GM12878 (cell line): ENCODE measurements at places on chromosomes 6 and 20. TPM values are rescaled to one million over a fixed set of nuclear protein-coding genes. Genes with fewer than 3 reads are reported as not detected.
A peak's percentile ranks its signal among the peaks of the same experiment; 100 is the strongest.

DNA sequence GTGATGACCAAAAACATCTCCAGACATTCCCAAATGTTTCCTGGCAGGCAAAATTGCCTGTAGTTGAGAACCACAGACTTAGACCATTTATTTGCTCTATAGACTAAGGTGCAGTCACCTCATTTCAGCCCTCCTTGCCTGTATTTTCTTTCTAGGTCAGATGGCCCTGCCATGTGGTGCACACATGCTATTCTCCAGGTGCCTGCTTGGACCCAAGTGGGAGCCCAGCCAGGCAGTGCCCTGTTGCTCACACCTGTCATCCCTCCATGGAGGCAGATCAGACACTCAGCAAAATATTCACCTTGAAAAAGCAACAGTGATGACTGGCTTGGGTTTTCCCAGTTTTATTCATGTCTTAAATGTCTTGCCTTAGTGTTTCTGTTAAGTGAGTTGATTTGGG, 311.4 kb downstream of the TFAP2C start:
- no peak overlapping the region for H3K27ac ChIP-seq
- H3K27me3 ChIP-seq: no peaks in the 10 kb centered on the region; the same call in none of the 2 replicates
- no peaks in the 10 kb centered on the region for H3K36me3 ChIP-seq

YWHAB gene
- polyA plus RNA-seq: 307 and 360 TPM in 2 replicates

- no peaks in the 10 kb centered on the region for H3K27me3 ChIP-seq
- H3K4me3 ChIP-seq: no peak overlapping the region
- no peak for DNase-seq
- no peaks in the 10 kb centered on the region for H3K36me3 ChIP-seq
Measured at GRCh38 chr6:21271428-21272155, 322.0 kb upstream of the SOX4 start.

DNA sequence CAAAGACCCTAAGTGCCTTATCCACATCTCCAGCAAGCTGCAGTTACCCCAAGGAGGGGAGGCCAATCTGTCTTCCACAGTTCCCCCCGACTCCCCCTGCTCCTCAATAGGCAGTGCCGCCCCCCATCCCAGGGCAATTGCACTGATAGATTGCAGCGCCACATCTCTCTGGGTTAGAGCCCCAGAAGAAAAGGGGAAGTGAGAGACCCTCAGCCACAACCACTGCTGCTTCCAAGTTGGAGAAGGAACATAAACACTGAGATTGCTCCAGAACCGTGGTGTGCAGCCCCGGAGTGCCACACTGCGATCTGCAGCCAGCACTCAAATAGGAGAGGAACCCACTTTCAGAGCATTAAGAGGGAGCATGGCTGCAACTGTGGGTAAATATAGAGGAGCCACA, 101.5 kb downstream of the RWDD2A start:
- no peaks in the 10 kb centered on the region for H3K27me3 ChIP-seq
- no peak for DNase-seq
- H3K4me3 ChIP-seq: no peak overlapping the region
- H3K27ac ChIP-seq: no peak overlapping the region

GRCh38 chr20:16209357-16209756, 363.9 kb downstream of the KIF16B start:
- H3K27me3 ChIP-seq: no peaks in the 10 kb centered on the region
- no peak overlapping the region for H3K27ac ChIP-seq
- no peaks in the 10 kb centered on the region for H3K4me1 ChIP-seq

GRCh38 chr6:75611702-75612375, 10.2 kb downstream of the SENP6 start:
- H3K4me3 ChIP-seq: 0 out of 2 replicates have a peak overlapping the region, but pooled peaks have one; percentile 45
- H3K27ac ChIP-seq: peak overlapping the region; percentile 20; the same call in 1 of the 2 replicates
- no peaks in the 10 kb centered on the region for H3K27me3 ChIP-seq
- no peak for DNase-seq

GRCh38 chr6:46000905-46001304, 14.8 kb downstream of the CLIC5 start:
- H3K4me1 ChIP-seq: no peaks in the 10 kb centered on the region
- no peaks in the 10 kb centered on the region for H3K36me3 ChIP-seq
- no peak for DNase-seq
- no peaks in the 10 kb centered on the region for H3K27me3 ChIP-seq
- no peak overlapping the region for H3K4me3 ChIP-seq

TRIM10 gene
- not detected in 2 replicates for polyA plus RNA-seq

TMEM200A gene
- 8.6 and 9.2 TPM in 2 replicates for polyA plus RNA-seq

TBC1D22B gene
- 14.8 and 15.4 TPM in 2 replicates for polyA plus RNA-seq

GRCh38 chr20:4613718-4614620, 107.7 kb upstream of the PRND start:
- H3K4me1 ChIP-seq: peaks cover 13% of the 10 kb centered on the region
- peak; percentile 38 for DNase-seq
- no peaks in the 10 kb centered on the region for H3K27me3 ChIP-seq
- H3K36me3 ChIP-seq: no peaks in the 10 kb centered on the region
- H3K4me3 ChIP-seq: no peak overlapping the region

- peaks cover 47% of the 10 kb centered on the region for H3K4me1 ChIP-seq
- H3K27ac ChIP-seq: peak overlapping the region; percentile 68
- peak overlapping the region; percentile 42; the same call in 1 of the 2 replicates for H3K4me3 ChIP-seq
Measured at GRCh38 chr6:41488433-41489119, 57.6 kb upstream of the FOXP4 start.

DNA sequence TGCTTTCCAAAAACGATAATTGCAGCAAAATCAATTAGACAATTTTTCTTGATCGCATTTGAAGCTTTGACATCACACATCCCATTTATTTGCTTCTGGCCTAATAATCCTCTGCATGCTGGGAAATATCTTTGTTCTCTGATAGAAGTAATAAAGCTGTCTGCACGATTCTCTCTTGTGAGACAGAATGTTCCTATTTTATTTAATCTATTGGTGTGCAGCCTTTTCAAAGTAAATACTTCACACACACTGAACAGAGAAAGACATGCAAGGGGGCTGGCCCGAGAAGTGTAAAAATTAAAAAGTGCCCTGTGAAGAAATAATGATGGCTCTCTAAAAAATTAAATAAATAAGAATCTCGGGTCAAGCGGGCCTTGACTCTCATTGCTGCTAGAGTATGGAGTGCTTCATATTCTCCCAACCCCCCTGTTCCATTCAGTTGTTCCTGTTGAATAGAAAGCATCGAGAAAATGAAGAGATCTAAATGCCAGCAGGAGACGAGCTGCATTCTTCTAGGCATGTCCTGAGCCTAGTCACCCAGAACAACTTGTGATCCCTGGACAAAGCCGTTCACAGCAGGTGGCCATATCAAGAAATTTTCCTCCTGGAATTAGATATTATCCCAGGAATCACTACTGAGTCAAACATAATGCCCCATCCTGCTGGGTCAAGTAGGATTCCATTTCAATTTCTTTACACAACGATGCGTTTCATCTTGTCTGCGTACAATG, 625.9 kb upstream of the EPHA7 start:
- H3K4me3 ChIP-seq: no peak overlapping the region
- no peaks in the 10 kb centered on the region for H3K36me3 ChIP-seq
- no peaks in the 10 kb centered on the region for H3K27me3 ChIP-seq

- no peaks in the 10 kb centered on the region for H3K36me3 ChIP-seq
- H3K4me3 ChIP-seq: no peak overlapping the region
- no peak overlapping the region for H3K27ac ChIP-seq
- DNase-seq: no peak
- H3K27me3 ChIP-seq: peaks cover 7% of the 10 kb centered on the region; the same call in 1 of the 2 replicates
- H3K4me1 ChIP-seq: 0 out of 2 replicates have a peak, but pooled peaks cover 5% of the 10 kb centered on the region
Measured at GRCh38 chr6:45478240-45478639, 100.5 kb upstream of the SUPT3H start.

- no peak overlapping the region for H3K4me3 ChIP-seq
- H3K36me3 ChIP-seq: no peaks in the 10 kb centered on the region
- H3K27me3 ChIP-seq: no peaks in the 10 kb centered on the region
- DNase-seq: no peak
Measured at GRCh38 chr6:37809197-37809543, 10.4 kb upstream of the ZFAND3 start.

- DNase-seq: peak; percentile 55
- peak overlapping the region; percentile 95 for H3K27ac ChIP-seq
- H3K4me3 ChIP-seq: peak overlapping the region; percentile 83
- H3K36me3 ChIP-seq: no peaks in the 10 kb centered on the region
- H3K27me3 ChIP-seq: no peaks in the 10 kb centered on the region
Measured at GRCh38 chr6:26232940-26233648, 131.9 kb upstream of the BTN3A2 start.

DNA sequence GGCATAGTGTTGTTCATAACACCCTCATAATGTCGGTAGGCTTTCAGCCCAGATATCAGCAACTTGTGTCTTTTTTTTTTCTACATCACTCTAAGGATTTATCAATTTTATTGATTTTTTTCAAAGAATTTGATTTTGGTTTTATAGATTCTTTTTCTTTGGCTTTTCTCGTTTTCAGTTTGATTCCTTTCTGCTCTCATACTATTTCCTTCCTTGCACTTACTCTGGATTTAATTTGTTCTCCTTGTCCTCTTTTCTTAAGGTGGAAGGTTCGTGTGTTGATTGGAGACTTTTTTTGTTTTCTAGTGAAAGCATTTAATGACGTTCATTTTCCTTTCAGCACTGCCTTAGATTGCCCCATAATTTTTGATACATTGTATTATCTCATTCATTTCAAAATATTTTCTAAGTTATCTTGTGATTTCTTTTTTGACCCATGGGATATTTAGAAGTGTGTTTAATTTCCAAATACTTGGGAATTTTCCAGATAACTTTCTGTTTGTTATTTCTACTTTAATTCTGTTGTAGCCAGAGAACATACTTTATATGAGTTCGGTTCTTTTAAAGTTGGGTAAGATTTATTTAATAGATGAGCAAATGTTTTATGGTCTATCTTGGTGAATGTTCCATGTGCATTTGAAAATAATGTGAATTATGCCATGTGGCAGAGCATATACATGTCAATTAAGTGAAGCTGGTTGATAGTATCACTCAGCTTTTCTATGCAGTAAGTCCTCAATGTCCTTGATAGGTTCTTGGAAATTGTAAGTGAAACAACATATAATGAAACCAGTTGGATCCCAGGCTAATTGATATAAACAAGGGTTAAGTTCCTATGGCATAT, 62.8 kb downstream of the IRF4 start:
- no peak overlapping the region for H3K4me3 ChIP-seq
- H3K36me3 ChIP-seq: no peaks in the 10 kb centered on the region
- no peaks in the 10 kb centered on the region for H3K4me1 ChIP-seq
- no peak overlapping the region for H3K27ac ChIP-seq

SLA2 gene
- 0.68 and 0.88 TPM in 2 replicates for polyA plus RNA-seq

GRCh38 chr6:148535976-148536375, 193.3 kb downstream of the SASH1 start:
- H3K4me1 ChIP-seq: no peaks in the 10 kb centered on the region
- DNase-seq: no peak
- no peak overlapping the region for H3K27ac ChIP-seq
- no peaks in the 10 kb centered on the region for H3K36me3 ChIP-seq
- no peaks in the 10 kb centered on the region; the same call in none of the 2 replicates for H3K27me3 ChIP-seq
- no peak overlapping the region for H3K4me3 ChIP-seq

DNA sequence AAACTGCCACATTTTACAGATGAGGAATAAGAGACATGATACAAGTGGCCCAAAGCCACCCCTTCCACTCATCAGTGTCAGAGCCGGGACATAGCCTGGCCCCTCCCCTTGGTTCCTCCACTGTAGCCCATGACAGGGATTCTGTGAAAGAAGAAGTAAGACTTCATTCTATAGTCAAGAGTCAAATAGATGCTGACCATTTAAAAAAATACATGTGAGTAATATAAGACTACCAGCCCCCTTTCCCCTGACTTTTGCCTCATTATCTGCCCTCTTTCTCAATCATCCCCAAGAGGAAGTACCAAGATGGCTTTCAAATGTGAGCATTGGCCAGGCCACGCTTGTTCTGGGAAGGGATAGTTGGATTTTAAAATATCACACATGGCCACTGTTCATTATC, 57.8 kb upstream of the TAB2 start:
- H3K4me3 ChIP-seq: no peak overlapping the region
- no peaks in the 10 kb centered on the region for H3K27me3 ChIP-seq
- H3K4me1 ChIP-seq: peaks cover 3% of the 10 kb centered on the region; the same call in 1 of the 2 replicates
- no peak for DNase-seq
- H3K36me3 ChIP-seq: no peaks in the 10 kb centered on the region
- H3K27ac ChIP-seq: no peak overlapping the region

ABT1 gene
- polyA plus RNA-seq: 42.5 and 44.1 TPM in 2 replicates

GRCh38 chr6:50792771-50793170, 25.9 kb upstream of the TFAP2B start:
- H3K27me3 ChIP-seq: no peaks in the 10 kb centered on the region
- no peak overlapping the region for H3K4me3 ChIP-seq
- no peaks in the 10 kb centered on the region for H3K4me1 ChIP-seq
- DNase-seq: no peak
- H3K36me3 ChIP-seq: no peaks in the 10 kb centered on the region

SNX14 gene
- polyA plus RNA-seq: 51.4 and 53.8 TPM in 2 replicates

TRIM31 gene
- 0.11 TPM in 1 of 2 replicates, not detected in the other for polyA plus RNA-seq

GRCh38 chr6:118660218-118660569, 8.8 kb upstream of the CEP85L start:
- H3K4me3 ChIP-seq: no peak overlapping the region
- no peaks in the 10 kb centered on the region for H3K27me3 ChIP-seq
- H3K4me1 ChIP-seq: peaks cover 3% of the 10 kb centered on the region; the same call in 1 of the 2 replicates
- no peak for DNase-seq
- H3K36me3 ChIP-seq: no peaks in the 10 kb centered on the region

DNA sequence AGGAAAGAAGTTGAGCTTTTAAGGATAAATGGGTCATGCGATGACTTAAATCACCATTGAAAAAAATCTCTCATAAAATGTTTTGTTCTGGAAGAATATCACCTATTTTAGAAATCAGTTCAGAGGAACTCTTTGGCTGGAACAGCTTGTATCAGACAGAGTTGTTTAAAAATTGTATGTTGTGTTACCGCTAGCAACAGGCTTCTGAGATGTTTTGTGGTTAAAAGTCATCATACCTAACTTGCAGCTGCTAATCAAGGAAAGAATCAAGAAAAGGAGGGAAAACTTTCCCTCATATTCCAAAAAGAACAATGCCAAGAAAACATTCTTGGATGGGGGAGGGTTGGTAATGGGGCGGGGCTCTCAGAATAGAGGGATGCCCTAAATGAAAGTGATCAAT, 220.7 kb upstream of the CITED2 start:
- no peak overlapping the region for H3K4me3 ChIP-seq
- no peak overlapping the region for H3K27ac ChIP-seq
- H3K27me3 ChIP-seq: no peaks in the 10 kb centered on the region
- DNase-seq: no peak

DNA sequence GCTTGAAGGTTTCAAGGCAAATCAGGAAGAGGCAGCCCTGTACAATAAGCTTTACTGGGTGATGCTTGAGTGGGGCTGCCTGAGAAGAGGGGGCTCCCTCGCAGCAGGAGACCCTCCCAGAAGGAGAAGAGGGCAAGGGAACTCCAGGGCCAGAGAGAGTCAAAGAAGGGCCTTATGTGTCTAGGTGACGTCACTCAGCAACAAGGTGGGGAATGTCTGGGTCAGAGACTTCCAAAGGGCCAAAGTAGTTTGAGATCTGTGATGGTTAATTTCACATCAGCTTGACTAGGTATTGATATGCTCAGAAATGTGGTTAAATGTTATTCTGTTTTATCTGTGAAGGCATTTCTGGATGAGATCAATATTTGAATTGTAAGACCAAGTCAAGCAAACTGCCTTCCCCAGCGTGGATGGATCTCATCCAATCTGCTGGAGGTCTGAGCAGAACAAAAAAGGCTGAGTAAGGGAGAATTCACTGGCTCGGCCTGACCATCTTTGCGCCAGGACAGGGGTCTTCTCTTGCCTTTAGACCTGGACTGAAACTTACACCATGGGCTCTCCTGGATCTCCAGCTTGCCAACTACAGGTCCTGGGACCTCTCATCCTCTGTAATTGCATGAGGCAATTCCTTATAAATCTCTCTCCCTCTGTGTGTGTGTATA, 35.9 kb downstream of the MAS1 start:
- no peak overlapping the region for H3K27ac ChIP-seq
- no peaks in the 10 kb centered on the region for H3K27me3 ChIP-seq
- no peaks in the 10 kb centered on the region for H3K36me3 ChIP-seq

- no peak overlapping the region for H3K27ac ChIP-seq
- H3K36me3 ChIP-seq: no peaks in the 10 kb centered on the region
- H3K4me1 ChIP-seq: no peaks in the 10 kb centered on the region
- DNase-seq: no peak
Measured at GRCh38 chr6:105936972-105937371, 149.2 kb upstream of the PRDM1 start.
